T47D (cell line): ENCODE measurements at places on chromosomes 11 and 22.

GRCh38 chr11:95584589-95584988 is 205.0 kb downstream of the FAM76B start:
- no peak for DNase-seq

- no peak for DNase-seq
Observed at GRCh38 chr11:45398325-45398724, 112.2 kb upstream of the SYT13 start.

DNA sequence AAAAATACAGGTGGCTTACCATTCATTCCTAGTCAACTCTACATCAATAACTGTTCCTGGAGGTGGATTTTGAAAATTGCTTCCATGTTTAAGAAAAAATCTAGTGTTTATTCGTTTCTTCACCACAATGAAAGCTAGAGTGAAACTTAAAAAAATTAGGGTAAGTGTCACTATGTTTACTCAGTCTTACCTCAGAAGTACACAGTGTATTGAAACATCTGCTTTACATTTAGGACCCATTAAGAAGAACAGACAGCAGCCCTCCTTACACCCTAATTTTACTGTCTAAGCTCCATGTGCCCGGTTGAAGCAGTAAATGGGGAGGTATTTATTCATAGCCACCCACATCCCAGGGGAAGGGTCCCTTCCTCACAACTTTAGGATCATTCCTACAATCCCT is 51.4 kb downstream of the PIWIL3 start:
- no peak for DNase-seq

DNA sequence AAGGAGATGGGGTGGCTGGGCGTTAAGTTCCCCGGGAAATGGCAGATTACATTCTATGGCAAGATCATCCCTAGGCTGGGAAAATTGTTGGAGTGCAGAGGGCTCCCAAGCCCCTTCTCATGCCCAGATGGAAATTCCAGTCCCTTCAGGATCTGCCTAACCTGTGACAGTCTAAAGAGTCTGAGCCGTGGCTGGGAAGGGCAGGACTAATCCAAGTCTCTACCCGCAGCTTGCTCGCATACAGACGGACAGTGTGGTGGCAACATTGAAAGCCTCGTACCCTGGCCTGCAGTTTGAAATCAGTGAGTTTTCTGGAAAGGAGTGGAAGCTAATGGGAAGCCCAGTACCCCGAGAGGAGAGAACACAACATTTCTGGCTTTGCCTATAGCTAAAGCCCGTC is 3.7 kb downstream of the HMBS start:
- DNase-seq: no peak

- peak; percentile 81 for DNase-seq
Observed at GRCh38 chr22:36351921-36352802, 35.6 kb downstream of the MYH9 start.

DNA sequence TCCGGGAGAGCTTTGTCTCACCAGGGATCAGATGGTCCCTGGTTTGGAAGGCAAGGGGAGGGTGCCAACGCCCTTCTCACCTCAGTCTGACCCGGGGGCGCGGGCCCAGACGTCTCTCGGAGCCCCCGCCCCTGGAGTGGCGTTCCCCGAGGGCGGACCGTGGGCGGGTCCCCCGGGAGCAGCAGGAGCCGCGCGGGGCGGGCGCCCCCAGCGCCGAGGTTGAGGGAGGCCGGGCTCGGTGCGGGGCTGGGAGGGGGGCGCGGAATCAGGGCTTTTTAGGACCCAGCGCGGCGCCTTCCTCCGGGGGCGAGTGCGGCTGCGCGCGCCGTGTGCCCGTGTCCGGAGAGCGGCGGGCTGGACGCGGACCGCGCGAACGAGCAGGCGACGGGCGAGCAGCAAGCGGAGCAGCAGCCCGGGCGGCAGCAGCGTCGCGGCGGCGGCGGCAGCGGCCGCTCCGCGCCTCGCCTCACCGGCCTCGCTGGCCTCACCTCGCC is at the start of gene KCNC1:
Gene KCNC1, plus strand, starts transcription at position 364 of the 494 bp plus-strand sequence. CDS start 1,222 bp downstream, outside the sequence.
- DNase-seq: peak; percentile 62

DNA sequence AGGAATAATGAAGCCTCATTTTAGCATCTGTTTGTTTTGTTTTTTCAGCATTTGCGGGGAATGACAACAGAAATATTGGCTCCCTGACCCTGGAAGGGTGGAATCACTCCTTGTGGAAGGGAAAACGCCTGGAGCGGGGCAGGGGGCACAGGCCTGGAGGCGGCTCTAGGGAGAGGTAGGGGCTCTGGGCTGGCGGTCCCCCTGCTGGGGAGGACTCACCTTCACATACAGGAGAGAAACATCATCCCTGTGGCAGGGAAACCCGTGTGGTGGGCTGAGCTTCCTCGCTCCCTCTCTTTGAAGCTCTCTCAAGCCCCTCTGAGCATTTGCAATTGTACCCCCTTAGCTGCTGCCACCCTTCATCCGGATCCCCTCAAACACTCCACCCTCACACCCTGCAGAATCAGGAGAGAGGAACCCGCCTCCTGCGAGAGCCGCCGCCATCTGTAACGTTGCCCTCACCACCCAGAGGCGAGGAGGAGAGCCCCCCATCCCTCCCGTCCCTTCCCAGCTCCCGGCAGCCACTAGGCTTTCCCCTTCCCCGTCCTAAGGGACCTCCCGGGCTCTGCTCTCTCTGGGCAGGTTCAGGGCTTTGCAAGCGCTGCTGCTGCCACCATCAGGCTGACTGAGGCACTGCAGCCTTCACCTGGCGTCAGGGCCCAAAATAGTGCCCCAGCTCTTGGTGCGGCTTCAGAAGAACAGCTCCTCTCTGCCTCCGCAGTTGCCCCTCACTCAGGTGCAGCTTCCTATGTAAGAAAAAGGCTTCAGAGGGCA is 10.4 kb downstream of the KIRREL3 start:
- peak; percentile 75 for DNase-seq

DNA sequence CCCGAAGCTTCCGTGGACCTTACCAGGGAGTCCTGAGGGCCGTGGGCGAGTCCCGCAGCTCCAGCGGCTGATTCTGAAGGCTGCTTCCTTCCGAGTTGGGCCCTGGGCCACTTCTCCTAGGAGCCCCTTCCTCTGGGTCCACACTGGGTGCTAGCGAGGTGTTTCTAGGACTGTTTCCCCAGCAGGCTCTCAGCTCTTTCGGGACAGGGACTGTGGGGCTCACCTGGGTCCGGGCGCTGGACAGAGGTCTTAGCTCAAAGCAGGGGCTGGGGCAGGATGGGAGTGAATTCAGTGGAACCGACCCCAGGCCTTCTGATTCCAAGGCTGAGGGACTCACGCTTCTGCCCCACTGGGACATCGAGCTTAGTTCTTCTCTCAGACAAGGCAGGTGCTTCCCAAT is 29.3 kb upstream of the CSNK1E start:
- DNase-seq: no peak

- no peak for DNase-seq
Observed at GRCh38 chr22:23054531-23055257, 15.6 kb upstream of the GNAZ start.

- no peak for DNase-seq
Observed at GRCh38 chr11:44561275-44561805, 4.1 kb upstream of the CD82 start.

DNA sequence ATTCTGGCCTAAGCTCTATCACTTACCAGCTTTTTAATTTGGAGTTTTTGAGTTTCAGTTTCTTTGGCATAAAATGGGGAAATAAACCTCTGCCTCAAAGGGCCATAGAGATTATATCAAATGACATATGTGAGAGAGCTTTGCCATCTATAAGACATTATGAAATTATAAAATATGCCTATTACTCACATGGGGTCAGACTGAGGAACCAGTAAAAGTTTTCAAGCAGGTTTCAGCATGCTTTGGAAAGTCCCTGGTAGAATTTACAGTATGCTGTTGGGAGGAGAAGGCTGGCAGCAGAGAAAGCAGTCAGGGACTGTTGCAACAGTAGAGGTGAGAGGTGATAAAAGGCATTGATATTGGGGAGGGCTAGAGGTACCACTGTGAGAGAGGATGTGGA is 13.6 kb upstream of the MTNR1B start:
- no peak for DNase-seq

GRCh38 chr11:23840872-23841271 is 656.0 kb upstream of the LUZP2 start:
- no peak for DNase-seq

GRCh38 chr22:29108137-29108536 is 35.3 kb downstream of the KREMEN1 start:
- no peak for DNase-seq

DNA sequence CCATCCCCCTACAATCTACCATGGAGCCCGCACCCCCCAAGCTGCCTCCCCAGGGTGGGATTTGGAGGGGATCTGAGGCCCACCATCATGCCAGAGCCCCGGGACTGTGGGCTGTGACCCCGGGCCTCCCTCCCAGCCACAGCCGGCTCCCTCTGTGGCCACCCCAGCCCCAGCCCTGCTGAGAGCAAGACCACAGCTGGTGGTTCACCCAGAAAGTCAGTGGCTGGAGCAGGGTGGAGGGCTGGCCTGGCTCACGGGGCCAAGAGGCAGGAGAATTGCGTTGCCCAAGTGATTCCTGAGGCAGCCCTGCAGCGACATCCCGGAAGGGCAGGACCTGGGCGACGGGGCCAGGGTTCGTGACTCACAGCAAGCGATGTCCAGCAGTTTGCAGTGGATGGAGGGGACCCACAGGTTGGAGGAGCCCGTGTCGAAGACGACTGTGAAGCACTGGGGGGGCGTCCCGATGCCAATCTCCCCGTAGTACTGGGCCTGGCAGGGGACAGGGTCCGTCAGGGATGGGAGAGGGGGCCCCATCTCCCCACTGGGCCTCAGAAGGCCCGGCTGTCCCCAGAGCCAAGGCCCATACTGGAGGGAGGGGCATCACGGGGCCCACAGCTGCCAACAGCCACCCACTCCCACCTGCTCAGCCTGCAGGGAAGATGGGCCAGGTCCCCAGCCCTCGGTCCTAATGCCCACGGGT is 4.4 kb downstream of the CTSD start:
- DNase-seq: no peak

GRCh38 chr11:64910451-64911093 is 6.4 kb downstream of the ATG2A start:
- no peak for DNase-seq
